ENCODE measurements at places on chromosomes 2 and 18.

GRCh38 chr18:24514439-24514838 lies 54.0 kb downstream of the HRH4 start:
- peak; percentile 85 for DNase-seq

- DNase-seq: no peak
Observed at GRCh38 chr2:154696810-154697417, 1.6 kb upstream of the KCNJ3 start.

DNA sequence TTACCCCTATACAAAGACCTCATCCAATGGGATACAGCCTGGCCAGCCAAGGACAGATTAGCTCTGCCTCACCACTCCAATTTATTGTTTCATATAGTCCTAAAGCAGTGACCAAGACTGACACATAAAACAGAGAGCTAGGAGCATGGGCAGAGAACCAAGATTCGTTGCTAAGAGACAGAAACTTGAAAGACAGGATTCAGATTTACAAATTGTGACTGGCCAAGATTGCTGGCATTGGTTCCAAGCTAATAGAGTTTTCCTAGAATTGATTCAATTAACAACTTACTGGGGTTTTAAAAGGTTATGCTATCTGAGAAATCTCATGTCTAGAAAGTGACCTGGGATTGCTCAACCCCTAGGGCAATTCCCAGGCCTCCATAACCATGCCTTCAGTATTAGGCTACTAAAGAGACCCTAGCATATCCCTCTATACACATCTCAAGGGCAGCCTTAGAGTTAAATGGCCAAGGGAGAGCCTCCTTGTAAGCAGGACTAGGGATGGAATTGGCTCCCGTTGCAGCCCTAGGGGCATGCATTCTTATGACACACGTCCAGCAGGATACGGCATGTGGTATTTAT lies 75.6 kb downstream of the ICOS start:
- peak; percentile 17 for DNase-seq

DNA sequence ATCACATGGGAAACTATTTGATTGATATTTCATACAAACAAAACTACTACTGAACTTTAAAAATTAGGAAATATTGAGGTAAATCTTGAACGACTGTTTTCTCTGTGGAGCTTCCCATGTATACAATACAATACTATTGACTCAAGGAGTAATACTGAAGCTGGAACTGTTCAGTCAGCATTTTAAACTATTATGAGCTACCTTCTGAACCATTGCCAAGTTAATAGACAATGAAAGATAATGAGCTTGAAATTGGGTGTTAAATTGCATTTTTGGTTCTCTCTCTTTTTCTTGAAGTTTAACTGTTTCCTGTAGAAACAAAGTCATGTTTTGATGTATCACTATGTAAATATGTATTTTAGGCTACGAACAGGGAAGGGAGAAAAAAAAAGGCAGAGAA lies 569.2 kb downstream of the ZEB2 start:
- DNase-seq: no peak

DNA sequence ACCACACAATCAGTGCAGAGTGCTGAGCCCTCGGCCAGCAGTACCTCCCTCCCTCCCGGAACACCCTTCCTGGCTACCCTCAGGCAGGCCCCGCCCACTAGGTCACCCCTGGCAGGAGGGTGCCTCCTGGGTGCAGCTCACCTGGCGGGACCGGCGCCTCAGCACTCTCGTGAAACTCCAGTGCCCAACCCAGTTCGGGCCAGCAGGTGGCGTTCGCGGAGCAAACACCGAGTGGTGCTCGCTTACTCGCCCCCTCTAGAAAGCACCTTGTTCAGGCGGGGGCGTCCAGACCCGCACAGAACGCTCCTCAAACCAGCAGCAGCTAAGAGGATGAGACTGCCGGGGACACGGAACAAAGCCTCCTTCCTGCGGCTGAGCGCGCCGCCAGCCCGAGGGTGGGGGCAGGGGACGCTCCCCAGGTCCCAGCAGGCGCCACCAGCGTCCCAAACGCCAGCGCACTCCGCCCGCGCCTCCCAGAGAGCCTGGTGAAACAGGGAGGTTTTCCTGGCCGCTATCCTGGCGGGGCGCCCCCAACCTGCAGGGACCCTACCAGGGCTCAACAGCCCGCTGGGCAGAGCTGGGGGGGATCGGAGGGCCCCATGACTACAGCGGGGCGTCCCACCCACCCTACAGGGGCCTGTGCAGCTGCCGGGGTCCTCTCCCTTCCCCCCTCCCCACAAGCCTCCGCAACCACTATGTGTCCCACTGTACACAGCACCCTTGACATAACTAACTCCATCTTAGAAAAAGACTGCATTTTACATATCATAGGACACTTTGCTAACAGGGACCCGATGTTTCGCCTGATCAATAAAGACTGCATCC lies 44.7 kb downstream of the MRPS5 start:
- peak; percentile 66 for DNase-seq

- no peak for DNase-seq
Observed at GRCh38 chr2:168191955-168192785, 55.2 kb downstream of the STK39 start.

GRCh38 chr18:9951022-9951859 lies 37.4 kb downstream of the VAPA start:
- DNase-seq: peak; percentile 78

Data from ELR (cell line).